ENCODE measurements at places on chromosomes 5 and 9.

DNA sequence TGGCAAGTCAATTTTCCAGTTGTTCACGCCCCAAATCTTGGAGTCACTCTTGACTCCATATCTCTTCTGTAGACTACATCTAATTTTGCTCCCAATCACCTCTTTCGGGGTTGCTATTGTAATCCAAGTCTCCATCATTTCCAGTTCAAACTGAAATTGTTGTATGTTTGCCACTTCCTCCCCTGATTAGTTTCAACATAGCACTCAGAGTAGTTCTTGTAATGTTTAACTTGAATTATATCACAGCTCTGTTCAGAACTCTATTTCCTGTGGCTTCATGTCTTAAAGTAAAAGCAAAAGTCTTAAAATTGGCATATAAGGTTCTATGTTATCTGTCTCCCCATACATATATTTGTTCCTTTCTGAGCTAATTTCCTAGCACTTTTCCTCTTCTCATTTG is 348.5 kb upstream of the RIOK2 start:
- DNase-seq: no peak

- no peak for DNase-seq
Observed at GRCh38 chr5:38452201-38452600, 104.2 kb downstream of the LIFR start.

- DNase-seq: no peak
Observed at GRCh38 chr5:108543486-108543885, 161.6 kb upstream of the FBXL17 start.

- DNase-seq: no peak
Observed at GRCh38 chr5:142289708-142290576, 34.9 kb downstream of the SPRY4 start.

GRCh38 chr5:95822043-95822541 is 434 bp downstream of the GLRX start:
- DNase-seq: peak; percentile 68

DNA sequence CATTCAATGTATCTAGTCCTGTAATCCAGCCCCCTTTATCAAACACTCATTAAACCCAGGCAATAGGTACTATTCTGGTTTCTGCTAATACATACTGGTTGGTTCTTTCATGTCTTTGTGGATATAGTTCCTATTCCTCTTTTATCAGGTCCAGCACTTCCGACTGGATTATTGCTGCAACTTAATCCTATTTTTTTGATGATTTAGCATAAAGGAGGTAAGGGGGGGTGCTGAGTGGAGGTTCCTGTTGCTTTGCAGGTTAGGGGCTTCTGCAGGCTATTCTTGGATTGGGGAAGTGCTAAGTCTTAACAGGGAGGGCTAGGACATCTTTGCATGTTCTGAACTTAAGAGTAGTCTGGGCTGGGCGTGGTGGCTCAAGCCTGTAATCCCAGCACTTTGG is 377.7 kb downstream of the FGF10 start:
- no peak for DNase-seq

DNA sequence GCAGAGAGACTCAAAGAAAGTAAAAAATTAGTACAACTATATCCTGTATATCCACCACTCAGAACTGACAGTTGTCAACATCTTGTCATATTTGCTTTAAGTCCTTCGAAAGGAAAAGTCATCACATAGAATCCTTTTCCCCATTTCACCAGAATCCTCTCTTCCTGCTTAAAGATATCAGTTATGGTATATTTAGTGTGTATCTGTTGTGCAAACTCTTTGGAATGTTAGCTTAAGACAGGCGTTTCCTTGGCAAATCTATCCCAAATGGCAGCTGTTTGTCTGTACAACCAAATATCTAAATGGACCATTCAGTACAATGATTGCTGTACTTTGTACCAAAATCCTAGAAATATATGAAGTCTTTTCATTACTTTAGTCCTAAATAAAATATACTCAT is 98.5 kb downstream of the ITGA1 start:
- no peak for DNase-seq

GRCh38 chr5:58458141-58458742 is 1.6 kb downstream of the PLK2 start:
- DNase-seq: no peak

- no peak for DNase-seq
Observed at GRCh38 chr9:30622561-30622960, 1761.9 kb upstream of the ACO1 start.

DNA sequence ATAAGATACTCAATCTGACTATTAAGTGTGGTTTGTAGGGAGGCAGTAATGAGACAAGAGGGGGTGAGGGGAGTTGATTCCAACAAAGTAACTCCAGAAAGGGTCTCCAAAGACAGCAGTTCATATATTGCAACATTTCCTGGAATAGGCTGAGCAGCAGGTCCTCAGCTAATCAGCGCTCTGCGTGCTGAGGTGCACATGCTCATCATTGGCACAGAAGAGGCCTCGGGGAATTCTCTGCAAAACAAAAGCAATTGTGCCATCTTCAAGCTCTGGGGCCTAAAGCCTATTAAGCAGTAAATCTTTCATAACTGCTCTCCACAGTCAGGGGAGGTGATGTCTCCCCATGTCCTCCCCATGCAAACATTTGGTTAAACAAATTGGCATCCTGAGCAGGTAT is 357.3 kb downstream of the SPOCK1 start:
- DNase-seq: no peak

GRCh38 chr9:97985058-97985861 is 2.1 kb downstream of the ANP32B start:
- no peak for DNase-seq

GRCh38 chr9:34624475-34625185 is 4.2 kb downstream of the ARID3C start:
- DNase-seq: no peak

DNA sequence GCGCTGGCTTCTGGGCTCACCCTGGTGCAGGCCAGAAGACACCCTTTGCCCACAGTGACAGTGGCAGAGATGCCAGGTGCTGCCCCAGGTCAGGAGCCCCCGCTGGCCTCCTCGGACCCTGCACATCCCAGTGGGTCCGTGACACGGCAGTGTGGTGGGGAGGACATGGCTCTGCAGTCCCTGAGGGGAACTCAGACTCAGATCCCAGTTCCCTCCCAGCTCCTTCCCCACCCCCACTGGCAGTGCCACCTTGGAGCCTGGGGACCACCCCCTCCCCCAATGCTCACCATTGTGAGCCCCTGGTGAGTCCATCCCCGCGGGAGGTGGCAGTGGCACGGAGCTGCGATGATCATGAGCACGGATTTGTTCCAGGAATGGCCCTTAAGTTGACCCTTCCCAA is 562 bp upstream of the CCDC187 start:
- DNase-seq: no peak

DNA sequence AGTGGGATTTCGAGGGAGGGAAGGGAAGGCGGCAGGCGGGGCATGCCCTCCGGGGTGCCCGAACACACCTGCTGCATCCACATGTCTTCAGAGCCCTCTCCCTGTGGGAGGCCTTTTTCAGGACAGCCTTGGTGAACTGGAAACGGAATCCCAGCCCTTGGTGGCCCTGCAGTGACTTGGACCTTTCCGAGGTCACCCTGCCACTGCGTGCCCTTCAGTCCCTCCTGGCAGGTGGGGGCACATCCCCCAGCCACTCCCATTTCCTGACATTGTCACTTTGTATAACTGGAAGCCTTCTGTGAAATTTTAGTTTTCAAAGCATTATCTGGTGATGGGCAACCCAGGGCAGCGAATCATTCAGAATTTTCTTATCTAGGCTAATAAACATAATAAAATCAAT is 11.0 kb upstream of the AHRR start:
- no peak for DNase-seq

DNA sequence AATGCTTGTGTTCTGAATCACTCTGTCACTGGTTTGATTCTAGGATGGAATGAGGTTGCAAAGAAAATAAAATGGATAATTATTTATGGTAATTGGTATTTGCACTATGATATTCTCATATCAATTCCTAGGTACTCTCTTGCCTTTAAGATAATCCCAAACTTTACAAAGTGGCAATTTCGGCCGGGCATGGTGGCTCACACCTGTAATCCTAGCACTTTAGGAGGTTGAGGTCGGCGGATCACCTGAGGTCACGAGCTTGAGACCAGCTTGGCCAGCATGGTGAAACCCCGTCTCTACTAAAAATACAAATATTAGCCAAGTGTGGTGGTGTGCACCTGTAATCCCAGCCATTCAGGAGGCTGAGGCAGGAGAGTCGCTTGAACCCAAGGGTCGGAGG is 1118.7 kb upstream of the C9orf72 start:
- no peak for DNase-seq

GRCh38 chr5:169591636-169592035 is 8.1 kb downstream of the SPDL1 start:
- DNase-seq: no peak

GRCh38 chr9:37026931-37027581 is 7.0 kb downstream of the PAX5 start:
- no peak for DNase-seq

DNA sequence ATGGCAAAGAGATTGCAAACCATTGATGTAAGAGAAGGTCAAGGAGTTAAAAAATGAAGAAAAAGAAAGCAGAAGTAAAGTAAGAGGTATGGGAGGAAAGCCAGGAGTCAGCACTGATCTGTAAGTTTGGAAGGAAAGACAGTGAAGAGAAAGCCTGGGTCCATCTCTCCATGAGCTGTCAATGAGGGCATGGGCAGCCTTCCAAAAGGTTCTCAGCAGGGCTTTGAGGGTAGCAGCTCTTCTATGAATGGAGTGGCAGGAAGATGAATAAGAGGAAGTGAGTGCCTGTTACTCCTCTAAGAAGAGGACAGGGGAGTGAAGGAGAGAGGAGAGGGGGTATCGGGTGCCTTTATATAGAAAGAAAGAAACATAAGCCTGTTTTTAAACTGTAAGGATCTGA is 97.1 kb downstream of the ADCY2 start:
- no peak for DNase-seq

DNA sequence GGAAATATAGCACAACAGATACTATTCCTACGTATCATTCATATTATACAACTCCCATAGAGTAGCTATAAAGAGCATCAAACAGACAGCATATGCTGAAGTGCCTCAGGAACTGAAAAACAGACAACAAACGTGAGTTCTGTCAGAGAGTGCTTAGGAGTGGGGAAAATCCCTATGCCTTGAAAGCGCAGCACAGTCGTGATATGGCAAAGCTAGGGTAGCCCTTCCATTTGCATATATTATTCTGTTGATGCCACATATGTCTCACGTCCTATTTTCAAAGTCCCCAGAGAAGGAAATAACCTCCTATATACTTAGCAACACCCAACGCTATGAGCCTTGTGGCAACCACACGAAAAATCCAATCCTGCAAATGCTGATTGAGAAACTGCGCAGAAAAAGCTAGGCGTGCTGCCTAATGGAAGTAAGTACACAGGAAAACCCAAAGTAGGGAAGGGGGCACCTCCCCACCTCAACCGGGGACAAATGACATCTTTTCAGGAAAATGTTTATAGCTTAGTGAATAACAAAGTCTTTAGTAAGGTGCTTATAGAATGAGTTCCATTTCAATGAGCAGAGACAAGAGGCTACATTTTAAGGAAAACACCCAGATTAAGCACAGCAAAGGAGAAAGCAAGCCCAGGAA is 105.1 kb downstream of the MED10 start:
- no peak for DNase-seq

GRCh38 chr9:1938675-1939170 is 76.4 kb upstream of the SMARCA2 start:
- DNase-seq: no peak

DNA sequence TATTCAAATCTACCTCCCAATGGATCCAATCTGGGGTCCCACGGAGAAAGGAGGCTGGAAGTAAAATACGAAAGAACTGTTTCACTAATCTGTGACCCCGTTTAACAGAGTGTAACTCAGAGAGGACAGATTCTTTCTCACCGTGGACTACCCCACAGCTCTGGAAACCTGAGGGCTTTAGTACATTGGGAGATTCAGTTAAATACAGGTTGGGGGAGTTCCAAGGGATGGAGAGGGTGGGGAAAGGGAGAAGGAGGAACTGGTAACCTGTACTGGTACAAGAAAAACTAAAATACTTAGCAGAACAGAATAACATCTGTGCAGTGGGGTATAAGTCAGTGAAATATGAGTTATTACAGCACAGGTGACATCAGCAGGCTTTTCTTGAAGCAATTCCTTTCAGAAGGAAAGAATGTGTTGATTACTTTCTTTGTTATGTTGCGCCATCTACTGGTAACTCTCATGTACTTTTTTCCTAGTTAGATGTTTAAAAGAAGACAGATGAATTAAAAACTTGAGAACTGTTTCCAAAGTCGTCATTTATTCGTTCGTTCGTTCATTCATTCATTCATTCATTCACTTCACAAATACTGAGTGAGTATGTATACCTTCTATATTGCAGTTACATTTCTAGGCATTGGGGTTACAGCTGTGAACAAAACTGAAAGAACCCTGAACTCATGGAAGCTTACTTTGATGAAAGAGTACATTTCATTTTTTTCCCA is 30.0 kb upstream of the STOM start:
- DNase-seq: no peak

DNA sequence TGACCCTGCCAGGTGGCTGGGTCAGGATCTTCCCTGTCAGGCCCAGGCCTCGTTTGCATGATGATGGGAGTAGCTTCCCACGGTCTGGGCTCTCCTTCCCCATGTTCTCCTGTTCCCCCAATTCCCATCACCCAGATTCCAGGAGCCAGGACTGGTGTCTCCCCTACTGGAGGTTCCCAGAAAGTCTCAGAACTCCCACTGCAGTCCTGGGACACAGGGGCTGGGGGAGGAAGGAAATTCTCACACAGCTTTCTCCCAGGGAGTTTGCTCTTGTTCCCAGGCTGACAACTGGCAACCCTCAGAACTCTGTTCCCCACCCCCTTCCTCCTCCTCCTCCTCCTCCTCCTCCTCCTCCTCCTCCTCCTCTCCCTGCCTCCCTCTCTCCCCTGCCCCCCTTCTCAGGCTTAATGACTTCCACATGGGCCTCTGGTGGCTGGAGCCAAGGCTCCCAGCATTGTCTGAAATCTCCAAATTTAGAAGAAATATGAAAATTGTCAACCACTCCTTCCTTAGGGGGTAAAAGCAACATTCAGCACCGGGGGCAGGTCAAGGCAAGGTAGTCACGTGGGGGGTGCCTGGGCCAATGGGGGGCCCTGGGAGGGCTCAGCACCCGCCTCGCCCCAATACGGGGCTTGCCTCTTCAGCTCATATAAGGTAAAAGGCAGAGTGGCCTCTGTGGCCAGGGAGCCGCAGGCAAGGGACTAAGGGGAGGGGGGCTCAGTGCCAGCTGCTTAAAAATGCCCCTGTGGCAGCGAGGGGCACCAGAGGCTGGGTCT is 27.3 kb upstream of the IL17B start:
- DNase-seq: no peak

Data from left lobe of liver (tissue), 2 donors.